ENCODE measurements at places on chromosomes 6 and 20.

DNA sequence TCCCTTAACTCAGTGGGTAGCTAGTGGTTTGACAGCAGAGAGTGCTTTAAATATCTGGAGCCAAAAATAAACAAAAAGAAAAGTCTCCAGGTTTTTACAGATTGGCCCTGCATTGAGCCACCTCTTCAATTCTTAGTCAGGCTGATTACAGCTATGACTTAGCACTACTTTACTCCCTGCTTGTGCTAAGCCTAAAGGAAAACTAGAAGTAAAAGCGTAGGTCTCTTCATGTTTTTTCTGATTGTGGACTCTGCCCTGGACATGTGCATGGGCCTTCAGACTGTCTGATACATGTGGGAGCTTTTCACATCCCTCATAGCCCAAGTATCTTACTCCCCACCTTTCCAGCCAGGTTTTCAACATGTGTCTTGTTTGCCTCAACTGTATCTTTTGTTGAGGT, 33.3 kb downstream of the KPNA5 start:
- no peak for DNase-seq

DNA sequence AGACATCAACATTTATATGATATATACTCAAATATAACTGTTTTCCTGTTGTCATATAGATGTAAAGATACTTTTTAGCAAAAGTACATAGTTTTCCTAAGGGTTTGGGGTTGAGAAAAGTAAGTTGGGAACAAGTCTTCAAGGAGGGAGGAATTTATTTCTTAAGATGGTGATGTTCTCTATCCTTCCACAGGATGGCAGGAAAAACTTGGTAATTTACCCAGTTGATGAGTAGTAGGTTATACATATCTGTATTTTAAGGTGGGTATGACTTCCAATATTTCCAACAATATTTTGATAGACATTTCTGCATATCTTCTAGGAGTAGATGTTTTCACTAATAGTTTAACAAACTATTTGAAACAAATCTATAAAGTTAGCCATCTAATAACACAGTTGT, 254.4 kb downstream of the RIMS1 start:
- no peak for DNase-seq

GRCh38 chr6:70857387-70858077, 99.3 kb downstream of the B3GAT2 start:
- DNase-seq: no peak

- DNase-seq: no peak
These were observed 148.3 kb upstream of the RPS6KA2 start for GRCh38 chr6:166775180-166775922.

- DNase-seq: no peak
These were observed 12.7 kb downstream of the GGT7 start for GRCh38 chr20:34859826-34860545.

DNA sequence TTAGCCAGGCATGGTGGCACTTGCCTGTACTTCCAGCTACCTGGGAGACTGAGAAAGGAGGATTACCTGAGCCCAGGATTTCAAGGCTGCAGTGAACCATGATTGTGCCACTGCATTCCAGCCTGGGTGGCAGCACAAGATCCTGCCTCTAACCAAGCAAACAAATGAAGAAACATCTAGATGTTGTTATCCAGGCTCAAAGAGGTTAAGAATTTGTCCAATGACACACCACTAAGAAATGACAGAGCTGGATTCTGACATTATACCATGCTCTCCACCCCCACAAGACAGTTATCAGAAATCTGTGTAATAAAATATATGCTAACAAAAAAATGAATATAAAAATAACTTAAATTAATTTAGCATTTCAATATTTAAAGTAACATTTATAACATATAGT, 925.5 kb upstream of the SLC35B3 start:
- DNase-seq: no peak

DNA sequence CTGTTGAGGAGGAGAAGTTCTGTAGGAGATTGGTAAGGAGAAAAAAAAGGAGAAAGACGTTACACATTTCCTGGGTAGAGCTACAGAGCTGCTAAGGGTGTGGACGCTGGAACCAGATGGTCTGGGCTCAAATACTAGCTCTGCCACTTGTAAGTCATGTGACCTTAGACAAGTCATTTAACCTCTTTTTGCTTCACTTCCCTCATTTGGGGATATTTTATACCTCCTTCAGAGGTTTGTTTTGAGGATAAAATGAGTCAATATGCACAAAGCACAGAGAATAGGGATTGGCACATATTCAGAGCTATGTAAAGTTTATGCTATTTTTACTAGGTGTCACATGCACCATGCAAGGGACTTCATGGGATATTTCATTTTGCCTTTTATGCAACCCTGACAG, 708.8 kb downstream of the DHX35 start:
- DNase-seq: no peak

- no peak for DNase-seq
These were observed 57.8 kb upstream of the C20orf144 start for GRCh38 chr20:33604084-33604990.

DNA sequence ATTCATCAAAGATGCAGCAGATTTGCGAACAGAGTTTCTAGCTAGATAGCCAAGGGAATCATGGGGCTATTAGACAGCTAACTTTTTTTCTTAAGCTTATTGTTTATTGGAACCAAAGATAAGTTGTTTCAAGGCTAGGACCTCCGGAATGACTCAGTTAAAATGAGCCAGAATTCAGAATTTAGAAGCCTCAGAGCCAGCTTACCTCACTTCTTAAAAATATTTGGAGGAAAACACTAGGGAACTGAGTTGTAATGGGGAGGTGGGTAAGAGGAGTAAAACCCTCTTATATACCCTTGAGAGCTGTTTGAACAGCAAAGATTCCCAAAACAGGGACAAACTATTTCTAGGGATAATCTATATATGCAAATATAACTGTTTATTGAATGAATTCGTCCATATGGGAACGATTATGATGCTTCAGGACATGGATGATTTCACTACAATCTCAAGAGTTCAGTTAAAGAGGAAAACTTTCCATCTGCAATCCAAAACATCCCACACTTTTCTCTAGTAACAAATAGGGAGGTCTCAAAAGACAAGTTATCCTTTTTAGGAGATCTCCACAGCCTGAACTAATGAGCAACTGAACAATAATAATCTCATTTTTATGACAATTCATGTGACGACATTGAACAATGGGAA, 12.6 kb upstream of the CARMIL1 start:
- no peak for DNase-seq

- DNase-seq: no peak
These were observed 32.3 kb upstream of the LGSN start for GRCh38 chr6:63352069-63352543.

- no peak for DNase-seq
These were observed 51.3 kb upstream of the GLP1R start for GRCh38 chr6:38997128-38997761.

DNA sequence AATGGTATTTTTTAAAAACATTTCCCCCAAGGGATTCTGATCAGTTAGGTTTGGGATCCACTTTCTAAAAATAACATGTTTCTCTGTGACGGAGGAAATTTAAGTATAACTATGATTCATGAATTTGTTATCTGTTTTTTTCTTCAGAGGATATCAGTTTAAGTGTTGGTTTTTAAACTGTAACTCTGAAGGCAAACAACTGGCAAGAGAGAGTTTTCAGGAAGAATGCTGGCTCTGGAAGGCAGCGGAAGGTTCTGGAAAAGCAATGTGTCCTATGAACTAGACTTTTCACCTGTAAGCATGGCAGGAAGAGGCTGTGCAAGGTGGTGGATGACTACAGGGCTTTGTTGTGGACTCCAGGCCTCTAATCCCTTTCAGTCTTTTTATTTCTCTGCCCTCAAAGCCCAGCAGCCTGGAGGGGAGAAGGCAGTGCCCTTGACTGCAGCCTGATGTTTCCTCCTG, 153.1 kb downstream of the GMPR start:
- no peak for DNase-seq

GRCh38 chr20:20711413-20711812, 1.0 kb downstream of the RALGAPA2 start:
- DNase-seq: no peak

Measured in urinary bladder (tissue), 4 donors.